ENCODE measurements at places on chromosomes 11 and 22.

- no peak for DNase-seq
Observed at GRCh38 chr11:134082990-134083389, 14.1 kb downstream of the JAM3 start.

DNA sequence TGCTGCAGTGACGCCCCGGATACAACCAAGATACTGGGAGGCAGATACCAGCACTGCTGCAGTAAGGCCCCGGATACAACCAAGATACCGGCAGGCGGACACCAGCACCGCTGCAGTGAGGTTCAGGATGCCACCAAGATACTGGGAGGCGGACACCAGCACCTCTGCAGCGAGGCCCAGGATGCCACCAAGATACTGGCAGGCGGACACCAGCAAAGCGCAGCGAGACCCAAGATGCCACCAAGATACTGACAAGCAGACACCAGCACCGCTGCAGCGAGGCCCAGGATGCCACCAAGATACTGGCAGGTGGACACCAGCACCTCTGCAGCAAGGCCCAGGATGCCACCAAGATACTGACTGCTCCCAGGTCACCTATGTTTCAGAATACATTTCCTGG lies 225.2 kb downstream of the BRD1 start:
- no peak for DNase-seq

- DNase-seq, result peak; percentile 33
Observed at GRCh38 chr11:88308576-88308975, 29.0 kb downstream of the CTSC start.

GRCh38 chr22:29801153-29801552 lies 34.0 kb downstream of the UQCR10 start:
- DNase-seq, result no peak

DNA sequence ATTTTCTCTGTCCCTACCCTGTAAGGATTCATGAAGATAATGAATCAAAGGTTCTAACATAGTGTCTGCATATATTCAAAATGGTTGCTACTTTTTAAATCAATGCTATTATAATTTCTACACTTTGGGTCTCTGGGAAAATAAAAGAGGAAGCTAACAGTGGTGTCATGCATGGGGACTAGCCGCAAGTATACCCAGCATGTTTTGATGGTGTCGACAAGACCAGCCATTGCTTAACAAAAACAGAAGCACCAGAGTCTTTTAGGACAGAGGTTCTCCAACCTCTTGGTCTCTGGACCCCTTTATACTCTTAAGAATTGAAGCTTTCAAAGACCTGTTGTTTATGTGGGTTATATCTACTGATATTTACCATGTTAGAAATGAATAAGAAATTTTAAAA lies 37.8 kb downstream of the RNF141 start:
- no peak for DNase-seq

DNA sequence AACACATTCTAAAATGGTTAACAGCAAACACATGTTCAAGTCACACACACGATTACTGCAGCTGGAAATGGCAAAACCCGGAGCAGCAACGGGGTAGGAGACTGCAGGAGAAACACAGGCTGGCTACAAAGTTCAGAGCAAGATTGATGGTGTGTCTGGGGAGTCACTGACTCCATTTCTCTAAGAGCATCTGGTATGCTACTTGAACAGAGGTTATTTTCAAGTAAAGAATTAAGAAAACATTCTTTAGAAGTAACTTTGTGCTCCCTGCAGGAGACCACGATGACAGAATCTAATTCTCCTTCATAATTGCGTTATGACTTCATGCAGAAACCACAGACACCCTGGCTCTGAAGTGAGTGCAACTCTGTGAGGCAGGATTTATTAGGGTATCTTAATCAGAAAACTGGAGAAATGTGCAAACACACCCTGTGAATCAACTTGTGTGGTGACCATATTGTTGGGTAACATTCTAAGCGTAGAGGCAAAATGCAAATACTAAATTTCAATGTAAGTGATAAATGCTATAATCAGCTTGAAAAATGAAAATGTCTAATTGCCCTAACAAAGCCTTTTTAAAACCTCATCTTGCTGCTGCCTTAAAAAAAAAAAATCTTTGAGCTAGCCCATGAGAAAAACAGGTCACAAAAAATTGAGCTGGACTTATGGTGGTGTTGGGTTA lies 303.0 kb downstream of the CADM1 start:
- no peak for DNase-seq

- DNase-seq, result no peak
Observed at GRCh38 chr11:45925550-45925949, 3.1 kb downstream of the LARGE2 start.

GRCh38 chr11:49851971-49852389 lies 100.2 kb upstream of the OR4C13 start:
- no peak for DNase-seq

DNA sequence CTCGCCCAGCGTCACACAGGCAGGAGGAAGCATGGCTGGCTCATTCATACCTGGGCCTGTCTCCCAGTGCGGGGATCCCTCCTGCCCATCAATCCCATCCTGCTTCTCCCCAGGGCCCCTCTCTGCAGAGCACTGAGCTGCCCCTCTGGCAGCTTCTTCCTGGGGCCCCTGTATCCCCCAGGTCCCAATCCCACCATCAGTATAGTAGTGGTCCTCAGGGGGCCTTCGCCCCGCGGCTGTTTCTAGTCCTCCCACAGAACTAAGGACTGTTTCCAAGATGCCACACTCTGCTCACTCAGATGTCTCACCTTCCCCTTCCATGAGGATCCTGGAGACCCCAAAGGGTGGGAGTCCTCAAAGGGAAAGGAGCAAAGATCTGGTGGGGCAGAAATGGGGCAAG lies 97.6 kb downstream of the PDE2A start:
- no peak for DNase-seq

DNA sequence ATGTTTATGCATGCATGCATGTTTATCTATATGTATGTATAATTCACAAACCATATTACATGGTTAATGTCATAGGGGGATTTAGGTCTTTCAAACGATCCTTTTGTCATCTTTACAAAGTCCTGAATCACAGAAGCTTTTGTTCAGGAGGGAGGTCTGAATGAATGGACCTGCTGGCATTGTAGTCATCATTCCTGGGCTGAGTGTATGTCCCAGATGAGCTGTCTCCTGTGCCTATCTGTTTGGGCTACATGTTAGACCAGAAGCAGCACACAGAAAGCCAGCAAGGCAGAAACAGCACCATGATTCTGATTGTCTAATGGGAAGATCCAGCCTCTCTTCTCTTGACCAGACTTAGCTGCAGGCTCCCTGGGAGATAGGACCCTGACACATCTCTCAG lies 69.5 kb downstream of the ADM start:
- DNase-seq, result no peak

GRCh38 chr11:35192347-35192746 lies 53.4 kb downstream of the CD44 start:
- no peak for DNase-seq

- DNase-seq, result peak; percentile 87
Observed at GRCh38 chr11:65366340-65366773, 11.8 kb downstream of the TIGD3 start.

- DNase-seq, result peak; percentile 22
Observed at GRCh38 chr11:105718641-105719040, 108.8 kb downstream of the GRIA4 start.

- DNase-seq, result no peak
Observed at GRCh38 chr11:120704256-120704750, 192.8 kb downstream of the GRIK4 start.

- DNase-seq, result no peak
Observed at GRCh38 chr22:23806837-23807236, 20.1 kb downstream of the SMARCB1 start.

GRCh38 chr11:77069336-77069968 lies 2.7 kb downstream of the CAPN5 start:
- no peak for DNase-seq

- DNase-seq, result no peak
Observed at GRCh38 chr11:85848006-85848405, 7.2 kb upstream of the CCDC83 start.

DNA sequence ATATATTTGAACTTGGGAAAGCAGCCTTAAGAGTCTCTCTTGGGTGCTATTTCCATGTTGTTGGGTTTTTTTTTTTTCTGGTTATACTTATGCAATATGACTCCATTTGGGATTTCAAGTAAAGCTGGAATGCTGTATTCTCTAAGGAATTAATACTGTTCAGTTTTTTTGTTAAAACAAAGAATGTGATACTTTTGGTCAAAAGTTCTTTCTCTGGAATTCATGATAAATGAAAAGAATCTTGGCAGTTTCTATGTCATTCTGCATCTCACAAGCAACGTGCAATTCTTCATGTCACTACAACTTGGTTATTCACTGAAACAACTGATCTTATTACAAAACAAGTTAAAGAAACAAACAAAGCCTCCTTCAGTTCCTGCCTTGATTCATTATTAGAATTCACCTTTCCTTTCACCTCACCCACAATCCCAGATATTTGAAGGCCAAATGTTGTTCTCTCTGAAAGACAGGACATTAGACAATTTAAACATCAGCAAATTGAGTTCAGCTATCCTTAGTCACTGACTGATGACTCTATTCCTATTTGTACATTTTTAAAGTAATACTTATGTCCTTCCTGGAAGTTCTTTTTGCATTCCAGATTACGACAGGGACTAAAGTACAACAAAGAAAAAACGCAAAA lies 176.2 kb downstream of the SBF2 start:
- DNase-seq, result no peak

DNA sequence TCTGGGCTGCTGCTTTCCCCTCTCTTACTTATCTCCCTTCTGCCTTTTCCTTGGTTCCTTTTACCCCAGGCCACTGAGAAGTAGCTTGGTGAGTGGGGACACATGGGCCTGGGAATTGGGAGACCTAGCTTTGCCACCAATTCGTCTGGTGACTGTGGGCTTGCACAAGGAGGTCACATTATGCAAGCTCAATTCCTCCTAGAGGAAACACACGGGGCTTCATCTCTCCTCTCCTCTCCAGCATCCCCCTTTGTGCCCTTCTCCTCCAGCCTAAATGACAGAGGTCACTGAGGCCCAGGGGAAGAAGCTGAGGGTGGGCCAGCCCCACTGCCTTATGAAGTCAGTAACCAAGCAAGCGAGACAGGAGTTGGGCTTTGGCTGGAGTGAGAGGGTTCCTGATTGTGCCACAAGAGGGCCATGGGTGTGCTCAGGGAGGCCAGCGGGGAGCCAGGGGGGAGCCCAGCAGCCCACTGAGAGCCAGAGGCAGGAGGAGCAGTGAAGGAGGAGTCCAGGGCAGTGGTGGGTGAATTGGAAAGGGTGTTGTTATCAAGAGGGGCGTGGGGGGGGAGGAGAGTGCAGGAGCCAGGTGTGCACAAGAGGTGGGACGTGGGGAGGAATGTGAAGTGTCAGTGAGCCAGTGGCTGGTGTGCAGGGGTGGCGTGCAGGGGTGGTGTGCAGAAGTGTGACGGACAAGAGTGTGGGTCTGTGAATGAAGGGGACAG lies 2.0 kb downstream of the CLCF1 start:
- DNase-seq, result peak; percentile 73

GRCh38 chr22:41979423-41980250 lies 10.4 kb downstream of the SEPTIN3 start:
- DNase-seq, result no peak

- DNase-seq, result no peak
Observed at GRCh38 chr11:13761716-13762115, 93.2 kb downstream of the FAR1 start.

- DNase-seq, result no peak
Observed at GRCh38 chr22:23073526-23074229, 3.4 kb downstream of the GNAZ start.

DNA sequence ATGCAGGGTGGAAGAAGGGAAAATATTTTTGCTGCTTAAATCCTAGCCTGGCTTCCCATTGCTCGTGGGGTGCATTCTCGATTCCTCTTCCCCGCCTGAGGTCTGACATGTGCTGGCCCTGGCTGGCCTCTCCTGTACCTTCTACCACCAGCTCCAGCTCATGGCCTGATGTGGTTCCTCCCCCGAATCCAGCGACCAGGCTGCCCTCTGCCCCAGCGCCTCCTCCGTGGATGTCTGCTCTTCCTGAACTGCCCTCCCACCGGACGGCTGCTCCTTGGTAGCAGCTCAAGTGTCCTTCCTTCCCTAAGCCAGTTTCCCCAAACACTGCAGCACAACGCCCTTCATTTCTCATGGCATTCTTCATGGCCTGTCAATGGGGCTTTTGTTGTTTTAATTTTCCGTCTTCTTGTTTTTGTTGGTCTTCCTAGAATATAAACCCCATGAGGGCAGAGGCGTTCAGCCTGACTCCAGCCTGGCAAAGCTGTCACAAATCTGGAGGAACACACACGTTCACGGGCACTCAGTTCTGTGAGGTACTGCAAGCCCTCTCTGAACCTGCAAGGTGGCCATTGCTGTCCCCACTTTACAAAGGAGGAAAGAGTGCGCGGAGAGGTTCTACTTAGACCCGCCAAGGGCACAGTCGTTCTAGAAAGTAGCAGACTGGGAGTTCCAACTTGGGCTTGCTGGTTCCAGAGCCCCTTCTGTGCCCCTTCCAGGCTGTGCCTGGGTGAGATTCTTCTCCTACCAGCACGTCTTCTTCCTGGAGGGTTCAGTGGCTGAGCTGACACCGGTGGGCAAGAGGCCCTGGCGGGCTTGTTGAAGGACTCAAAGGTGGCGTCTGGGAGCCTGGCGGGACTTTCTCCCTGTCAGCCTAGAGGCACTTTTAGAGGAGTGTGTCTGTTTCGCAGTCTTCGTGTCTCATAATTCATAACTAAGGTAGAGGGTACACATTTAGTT lies 953 bp upstream of the LRP5 start:
- no peak for DNase-seq

- no peak for DNase-seq
Observed at GRCh38 chr22:46091277-46091977, 58.9 kb upstream of the PPARA start.

- DNase-seq, result no peak
Observed at GRCh38 chr11:37406651-37407050, 808.6 kb upstream of the RAG2 start.

GRCh38 chr11:11383995-11384394 lies 30.9 kb upstream of the CSNK2A3 start:
- DNase-seq, result no peak

DNA sequence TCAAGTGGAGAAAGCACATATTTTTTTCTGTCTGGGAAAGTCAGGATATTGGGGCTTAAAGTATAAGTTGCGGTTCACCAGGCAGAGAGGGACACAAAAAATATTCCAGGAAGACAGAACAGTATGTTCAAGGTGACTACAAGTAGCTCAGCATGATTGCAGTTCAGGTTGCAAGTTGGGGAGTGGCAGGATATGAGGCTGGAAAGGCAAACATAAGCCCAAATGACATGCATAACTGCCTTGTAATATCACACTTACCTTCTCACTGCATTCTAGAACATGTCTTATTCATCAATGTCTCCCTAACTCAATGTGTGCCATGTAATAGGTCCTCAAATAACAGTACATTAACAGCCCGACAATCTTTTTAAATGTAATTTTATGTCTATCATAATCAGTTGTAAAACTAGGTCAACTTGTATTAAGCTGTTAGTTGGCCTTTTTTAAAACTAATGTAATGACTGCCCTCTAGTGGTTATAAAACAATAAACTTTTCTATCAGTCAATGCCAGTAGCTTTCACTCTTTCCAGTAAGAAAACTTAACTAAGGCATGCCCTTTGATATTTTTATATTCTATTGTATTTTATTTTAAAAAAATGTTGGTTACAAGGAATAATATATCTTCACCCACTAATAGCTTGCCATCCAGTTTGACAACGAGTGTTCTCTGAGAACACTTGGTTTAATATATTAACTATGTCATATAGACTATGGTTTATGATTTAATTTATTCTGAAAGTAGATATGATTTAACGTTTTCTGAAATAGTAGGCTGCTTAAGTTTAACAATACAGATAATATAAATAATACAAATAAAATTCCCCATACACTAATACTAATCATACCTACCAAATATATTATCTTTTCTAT lies 39.4 kb upstream of the CFAP300 start:
- peak; percentile 32 for DNase-seq
